ENCODE measurements at places on chromosomes 4 and X. TPM values are rescaled to one million over a fixed set of nuclear protein-coding genes. Genes with fewer than 3 reads are reported as not detected.

- DNase-seq = no peak
Observed at GRCh38 chr4:83686166-83686565, 150.3 kb downstream of the GPAT3 start.

GRCh38 chrX:134601240-134601765 lies 57.0 kb downstream of the PLAC1 start:
- no peak for DNase-seq

GRCh38 chr4:98482847-98483806 lies 175.3 kb downstream of the TSPAN5 start:
- no peak for DNase-seq

- DNase-seq = no peak
Observed at GRCh38 chr4:86129546-86129945, 230.3 kb downstream of the MAPK10 start.

DNA sequence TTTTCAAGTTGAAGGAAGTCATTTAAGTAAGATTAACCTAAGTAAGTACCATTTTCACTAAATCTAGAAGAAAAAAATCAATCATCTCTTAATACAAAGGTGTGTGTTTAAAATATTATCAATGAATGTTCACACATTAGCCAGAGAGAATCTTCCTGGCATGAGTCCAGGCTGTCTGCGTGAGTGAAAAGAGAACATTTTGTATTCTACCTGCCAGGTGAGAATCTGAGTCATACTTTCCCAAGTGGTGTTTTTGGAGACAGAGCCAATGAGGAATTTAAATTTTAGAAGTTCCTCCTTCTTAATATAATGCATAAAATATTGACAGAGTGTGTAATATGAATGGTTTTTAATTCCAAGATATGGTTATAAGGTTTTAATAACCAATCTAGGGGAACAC lies 371.8 kb upstream of the NR3C2 start:
- no peak for DNase-seq

GRCh38 chr4:163679189-163679588 lies 184.7 kb downstream of the TMA16 start:
- DNase-seq = no peak

- peak; percentile 46 for DNase-seq
Observed at GRCh38 chr4:38563707-38564495, 100.1 kb upstream of the KLF3 start.

GRCh38 chr4:67499799-67500198 lies 45.5 kb downstream of the CENPC start:
- DNase-seq = no peak

GRCh38 chr4:117428536-117428935 lies 343.2 kb upstream of the TRAM1L1 start:
- DNase-seq = no peak

DNA sequence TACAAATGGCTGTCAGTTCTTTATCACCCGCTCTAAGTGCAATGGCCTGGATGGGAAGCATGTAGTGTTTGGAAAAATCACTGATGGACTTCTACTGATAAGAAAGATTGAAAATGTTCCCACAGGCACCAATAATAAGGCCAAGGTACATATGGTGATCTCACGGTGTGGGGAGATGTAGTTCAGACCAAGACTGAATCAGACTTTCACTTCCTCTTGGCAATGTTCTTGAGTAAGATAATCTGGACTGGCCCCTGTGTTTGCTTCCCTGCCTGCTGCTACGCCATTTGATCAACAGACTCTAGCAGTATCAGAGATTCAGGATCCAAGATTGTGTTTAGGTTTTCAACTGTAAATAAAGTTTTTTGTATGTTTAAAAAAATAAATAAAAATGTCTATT lies 682.2 kb upstream of the AMOT start:
- DNase-seq = peak; percentile 4

DNA sequence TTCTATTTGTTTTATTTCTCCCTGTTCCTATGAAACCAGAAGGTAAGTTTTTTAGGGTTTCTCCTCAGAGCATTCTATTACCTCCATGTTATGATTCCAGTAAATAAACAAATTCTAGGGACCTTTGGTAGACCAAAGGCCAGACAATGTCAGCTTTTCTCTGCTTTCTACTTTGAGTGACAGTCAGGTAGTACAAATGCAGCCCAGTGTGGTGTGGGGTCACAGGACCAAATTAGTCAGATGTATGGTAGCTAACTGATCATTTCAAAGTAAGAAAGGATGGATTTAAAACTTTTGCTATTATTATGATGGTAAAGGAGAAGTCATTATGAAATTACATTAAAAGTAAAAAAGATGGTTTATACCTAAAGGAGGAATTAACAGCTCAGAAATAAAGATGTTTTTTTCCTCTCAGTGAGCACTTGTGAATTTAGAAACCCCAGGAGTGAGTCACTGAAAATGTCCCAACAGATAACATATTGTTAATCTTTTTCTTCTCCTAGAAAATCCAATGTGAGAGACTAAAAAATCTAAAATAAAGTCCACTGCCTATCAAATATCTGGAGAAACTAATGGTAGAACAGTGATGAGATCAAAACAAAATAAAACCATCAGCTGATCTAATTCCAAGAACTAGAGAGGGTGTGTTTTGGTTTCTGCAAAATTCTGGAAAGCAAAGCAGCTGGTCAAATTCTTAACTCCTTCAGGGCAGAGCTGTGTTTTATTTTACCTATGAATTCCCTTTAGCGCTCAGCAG lies 16.6 kb upstream of the KLHL2 start:
- DNase-seq = no peak

DNA sequence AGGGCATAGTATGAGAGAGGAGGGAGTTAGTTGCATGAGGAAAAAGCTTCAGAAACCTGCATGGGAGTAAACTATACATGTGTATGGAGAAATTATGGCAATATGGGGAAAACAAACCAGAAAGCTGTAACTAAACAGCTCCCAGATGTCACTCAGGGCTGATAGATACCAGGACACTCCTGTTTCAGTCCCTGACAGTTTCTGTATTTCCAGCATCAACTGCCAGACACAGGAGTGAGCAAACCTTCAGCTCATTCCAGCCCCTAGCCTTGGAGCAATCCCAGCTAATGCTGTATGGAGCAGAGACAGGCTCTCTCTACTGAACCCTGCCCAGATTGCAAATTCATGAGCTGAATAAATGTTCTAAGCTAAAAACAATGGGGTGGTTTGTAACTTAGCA lies 382.9 kb upstream of the MAGEB18 start:
- no peak for DNase-seq

DNA sequence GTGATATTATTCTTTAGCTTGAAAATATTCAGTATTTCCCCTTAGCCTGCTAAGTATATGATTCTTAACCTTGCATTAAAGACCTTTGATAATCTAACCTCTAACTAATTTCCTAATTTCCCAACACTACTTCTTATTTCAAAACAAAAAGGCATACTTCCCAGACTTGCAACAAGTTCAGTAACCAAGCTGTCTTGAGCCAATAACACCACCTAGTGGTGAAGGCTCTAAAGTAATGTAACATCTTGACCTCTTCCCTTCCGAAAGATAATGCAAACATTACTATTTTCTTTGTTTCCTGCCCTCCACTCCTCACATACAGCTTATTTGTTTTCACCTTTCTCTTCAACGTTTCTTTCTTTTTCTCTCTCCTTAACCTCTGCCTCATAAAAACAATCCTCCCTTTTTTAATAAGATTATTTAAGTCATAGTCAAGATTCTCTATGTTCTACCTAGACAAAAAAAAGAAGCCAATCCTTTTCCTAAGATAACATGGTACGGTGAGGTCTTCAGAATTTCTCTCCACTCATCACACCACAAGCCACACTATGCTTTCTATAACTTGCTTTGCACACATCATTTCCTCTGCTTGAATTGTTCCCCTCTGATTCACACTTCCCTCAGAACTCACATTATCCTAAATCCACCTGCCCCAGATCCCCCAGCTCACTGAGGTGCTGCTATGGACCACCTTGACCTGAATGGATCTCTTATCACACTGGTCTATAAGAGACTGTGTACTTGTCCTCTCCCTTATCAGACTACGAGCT lies 3.5 kb downstream of the FAT1 start:
- peak; percentile 51 for DNase-seq

GRCh38 chr4:77697860-77698590 lies 92.4 kb downstream of the CXCL13 start:
- DNase-seq = peak; percentile 78

DNA sequence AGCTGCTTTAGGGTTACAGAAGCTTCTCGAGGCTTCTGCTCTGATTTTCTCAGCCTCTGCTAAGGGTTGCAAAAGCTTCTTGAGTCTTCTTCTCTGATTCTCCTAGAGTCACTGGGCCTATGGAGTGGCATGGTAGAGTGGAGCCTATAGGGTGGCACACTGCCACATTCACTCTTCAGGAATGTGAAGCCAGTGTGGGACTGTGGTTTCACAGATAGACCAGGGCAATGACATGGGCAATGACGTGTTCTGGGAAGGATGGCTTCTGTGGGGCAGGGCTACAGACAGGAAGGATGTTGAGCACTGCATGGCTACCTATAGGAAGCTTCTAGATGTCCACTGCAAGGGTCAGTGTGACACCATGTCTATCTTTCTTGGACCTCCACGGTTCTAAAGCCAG lies 11.0 kb upstream of the MAMLD1 start:
- no peak for DNase-seq

- DNase-seq = no peak
Observed at GRCh38 chr4:27861802-27862201, 1001.2 kb downstream of the STIM2 start.

GRCh38 chr4:12409507-12410190 lies 981.0 kb upstream of the HS3ST1 start:
- DNase-seq = no peak

DNA sequence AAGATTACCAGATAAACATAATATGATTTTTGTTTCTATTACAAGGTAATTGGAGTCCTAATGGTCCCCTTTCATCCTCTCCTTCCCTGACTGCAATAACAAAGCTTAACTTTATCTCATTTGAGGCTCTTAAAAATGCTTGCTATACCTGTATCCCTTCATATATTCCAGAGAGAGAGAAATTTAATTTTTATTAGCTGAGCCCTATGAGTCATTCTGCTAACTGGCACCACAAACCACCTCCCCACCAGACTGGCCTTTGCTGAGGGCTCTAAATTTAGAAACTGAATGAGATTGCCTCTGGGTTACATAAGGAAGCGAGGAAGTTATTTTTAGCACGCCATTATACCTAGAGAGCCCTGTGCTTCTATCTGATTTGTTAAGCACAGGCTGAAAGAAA lies 27.4 kb downstream of the CBLL2 start:
- no peak for DNase-seq

- no peak for DNase-seq
Observed at GRCh38 chrX:46580613-46581012, 7.0 kb downstream of the CHST7 start.

- no peak for DNase-seq
Observed at GRCh38 chr4:77905651-77906263, 43.1 kb downstream of the MRPL1 start.

DNA sequence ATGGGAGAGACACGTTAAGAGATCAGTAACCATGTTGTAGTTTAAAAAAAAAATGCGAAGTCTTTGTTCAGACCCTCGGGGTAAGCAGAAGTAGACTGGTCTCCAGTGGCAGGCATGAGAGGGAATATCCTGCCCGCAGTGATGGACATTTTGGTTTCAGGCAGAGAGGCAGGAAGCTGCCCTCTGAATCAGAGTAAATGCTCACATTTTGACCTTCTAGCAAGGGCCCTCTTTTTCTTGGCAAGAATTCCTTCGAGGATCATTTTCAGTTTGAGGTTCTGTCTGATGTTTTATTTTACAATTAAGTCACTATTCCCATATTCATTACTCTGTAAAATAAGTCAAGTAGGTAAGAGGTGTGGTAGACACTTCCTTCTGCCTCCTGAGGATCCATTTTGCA lies 28.4 kb downstream of the SORBS2 start:
- no peak for DNase-seq

DNA sequence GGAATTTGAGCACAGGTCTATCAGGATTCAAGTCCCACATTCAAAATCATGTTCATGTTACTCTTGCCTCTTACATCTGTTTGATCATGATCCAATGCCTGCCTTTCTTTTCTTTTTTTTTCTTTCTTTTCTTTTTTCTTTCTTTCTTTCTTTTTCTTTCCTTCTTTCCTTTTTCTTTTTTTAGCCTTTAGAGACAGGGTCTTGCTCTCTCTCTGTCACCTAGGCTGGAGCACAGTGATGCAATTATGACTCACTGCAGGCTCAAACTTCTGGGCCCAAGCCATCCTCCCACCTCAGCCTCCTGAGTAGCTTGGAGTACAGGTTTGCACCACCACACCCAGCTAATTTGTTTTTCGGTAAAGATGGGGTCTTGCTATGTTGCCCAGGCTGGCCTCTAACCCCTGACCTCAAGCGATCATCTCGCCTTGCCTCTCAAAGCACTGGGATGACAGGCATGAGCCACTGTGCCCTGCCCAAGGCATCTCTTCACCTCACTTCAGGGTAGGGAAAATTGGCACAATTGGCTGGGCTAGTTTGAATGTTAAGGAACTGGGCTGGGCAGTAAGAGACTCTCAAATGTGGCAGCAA lies 359.2 kb downstream of the FBXW7 start:
- no peak for DNase-seq

GRCh38 chr4:38785901-38786402 lies 3.2 kb upstream of the TLR10 start:
- DNase-seq = no peak

Gene MAGED1
- total RNA-seq = 45.1 TPM

Gene IL2RG
- 11.2 TPM for total RNA-seq

Gene SCLT1
- 27.7 TPM for total RNA-seq

Gene DAPP1
- 46.7 TPM for total RNA-seq

Gene CCNB3
- total RNA-seq = not detected

Gene RPS6KA6
- 22.3 TPM for total RNA-seq

Gene BEND2
- total RNA-seq = not detected

Gene FREM3
- total RNA-seq = not detected

Gene DUSP9
- not detected for total RNA-seq

Gene RXFP1
- not detected for total RNA-seq

Gene KLHL4
- not detected for total RNA-seq

Gene AMTN
- total RNA-seq = not detected

Gene MAGEE2
- not detected for total RNA-seq

All from stomach (tissue), 19 donors.